Prostate gland (tissue), 2 donors: ENCODE measurements at places on chromosomes 1 and 21. TPM values are rescaled to one million over a fixed set of nuclear protein-coding genes. Genes with fewer than 3 reads are reported as not detected.

DNA sequence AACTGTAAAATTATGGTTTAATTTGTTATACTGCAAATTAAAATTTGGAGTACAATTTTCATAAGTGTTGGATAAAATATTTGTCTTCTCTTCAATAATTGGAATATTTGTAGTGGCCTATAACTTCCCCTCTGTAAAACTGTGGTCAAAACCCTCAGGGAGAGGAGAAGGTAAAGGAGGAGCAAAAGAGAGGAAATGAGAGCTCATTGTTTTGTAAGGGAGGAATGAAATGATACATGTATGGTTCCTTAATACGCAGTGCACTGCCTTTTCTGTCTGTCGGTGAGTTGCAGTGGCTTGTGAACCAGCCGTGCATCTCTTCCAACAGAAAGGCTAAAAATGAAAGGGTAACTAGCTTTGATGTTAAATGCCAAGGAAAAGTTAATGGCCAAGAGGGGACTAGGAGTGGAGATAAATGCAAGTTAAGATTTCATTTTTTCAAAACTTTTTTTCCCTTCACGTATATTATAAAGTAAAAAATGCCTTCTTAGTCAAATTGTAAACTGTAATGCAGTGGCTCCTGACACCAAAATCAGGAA, 26.4 kb downstream of the LRRC8D start:
- no peak overlapping the region for H3K27ac ChIP-seq
- H3K27me3 ChIP-seq: no peaks in the 10 kb centered on the region

DNA sequence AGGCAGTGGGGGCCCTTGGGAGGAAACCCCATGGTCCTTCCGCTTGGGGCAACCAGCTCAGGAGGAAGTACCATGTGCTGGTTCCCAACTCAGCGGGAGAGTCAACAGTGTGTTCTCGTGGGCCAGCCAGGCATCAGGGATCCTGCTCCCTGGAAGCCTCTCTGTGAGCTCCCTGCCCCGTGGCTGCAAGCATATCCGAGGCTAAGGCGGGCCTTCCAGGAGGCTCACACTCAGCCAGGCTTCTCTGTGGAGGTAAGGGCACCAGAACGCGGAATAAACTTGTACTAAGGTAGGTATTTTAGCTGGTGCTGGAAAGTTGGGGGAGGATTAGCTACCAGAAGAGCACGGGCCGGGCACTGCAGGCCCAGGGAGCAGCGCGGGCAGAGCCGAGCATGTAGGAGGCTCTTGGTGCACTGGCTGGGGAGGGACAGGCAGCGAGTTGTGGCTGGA, 74.7 kb upstream of the POU3F1 start:
- no peaks in the 10 kb centered on the region for H3K36me3 ChIP-seq
- H3K27ac ChIP-seq: no peak overlapping the region
- H3K4me1 ChIP-seq: no peaks in the 10 kb centered on the region
- peaks cover 3% of the 10 kb centered on the region for H3K27me3 ChIP-seq
- no peak overlapping the region for H3K4me3 ChIP-seq

- no peaks in the 10 kb centered on the region for H3K36me3 ChIP-seq
- H3K27me3 ChIP-seq: no peaks in the 10 kb centered on the region
- no peak overlapping the region for H3K27ac ChIP-seq
- H3K4me1 ChIP-seq: no peaks in the 10 kb centered on the region
- no peak overlapping the region for H3K4me3 ChIP-seq
Measured at GRCh38 chr1:151956957-151957497, 36.6 kb downstream of the S100A10 start.

NR1I3 gene
- not detected for total RNA-seq
